ENCODE measurements at places on chromosomes 7 and 10. TPM values are rescaled to one million over a fixed set of nuclear protein-coding genes. Genes with fewer than 3 reads are reported as not detected.

Gene HOGA1
- total RNA-seq = 0.13 TPM

Gene SLC13A1
- total RNA-seq = not detected

Gene STEAP1B
- 4.4 TPM for total RNA-seq

Gene VWDE
- 0.13 TPM for total RNA-seq

Gene ELN
- 2.3 TPM for total RNA-seq
